HS-27A (cell line): ENCODE measurements at places on chromosomes 16 and 17.

- no peak for DNase-seq
Measured at GRCh38 chr16:314795-315299, 31.9 kb downstream of the PDIA2 start.

- DNase-seq, result no peak
Measured at GRCh38 chr17:17054636-17055035, 12.4 kb downstream of the MPRIP start.

DNA sequence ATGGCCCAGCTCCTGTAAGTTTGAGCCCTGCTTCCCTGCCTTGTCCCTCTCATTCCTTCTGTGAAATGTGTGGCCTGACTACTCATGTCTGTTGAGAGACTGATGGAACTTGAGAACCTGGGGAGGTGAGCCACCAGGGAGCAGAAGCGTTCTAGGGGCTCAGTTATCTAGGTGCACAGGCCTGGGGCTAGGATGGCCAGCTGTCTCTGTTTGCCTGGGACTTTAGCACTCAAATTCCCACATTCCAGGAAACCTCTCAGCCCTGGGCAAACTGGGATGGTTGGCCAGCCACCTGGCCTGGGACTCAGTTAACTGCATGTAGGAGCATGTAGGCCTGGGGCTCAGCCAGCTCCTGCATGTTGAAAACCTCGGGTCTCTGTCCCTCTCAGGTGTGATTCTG is 9.3 kb upstream of the EPN3 start:
- no peak for DNase-seq

- no peak for DNase-seq
Measured at GRCh38 chr17:9052921-9053320, 31.6 kb downstream of the NTN1 start.

DNA sequence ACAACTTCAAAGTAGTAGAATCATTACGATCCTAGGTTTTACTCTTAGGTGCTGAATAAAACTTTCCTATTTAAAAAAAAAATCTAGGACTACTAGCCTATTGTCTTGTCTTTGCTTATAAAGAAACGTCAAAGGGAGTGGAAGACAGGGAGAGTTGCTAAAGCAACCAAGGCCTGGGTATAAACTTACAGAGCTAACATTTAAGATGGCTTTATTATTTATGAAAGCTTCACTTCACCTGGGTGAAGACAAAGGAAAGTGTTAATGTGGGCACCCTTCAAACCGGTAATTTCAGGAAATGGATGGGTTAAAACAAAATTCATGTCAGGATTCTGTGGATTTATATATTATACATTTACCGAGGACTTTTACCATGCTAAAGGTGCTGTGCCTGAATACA is 2.5 kb downstream of the DUSP14 start:
- no peak for DNase-seq

- DNase-seq, result no peak
Measured at GRCh38 chr16:76885776-76886537, 305.0 kb upstream of the MON1B start.

- no peak for DNase-seq
Measured at GRCh38 chr17:21146362-21147015, 19.7 kb downstream of the DHRS7B start.

DNA sequence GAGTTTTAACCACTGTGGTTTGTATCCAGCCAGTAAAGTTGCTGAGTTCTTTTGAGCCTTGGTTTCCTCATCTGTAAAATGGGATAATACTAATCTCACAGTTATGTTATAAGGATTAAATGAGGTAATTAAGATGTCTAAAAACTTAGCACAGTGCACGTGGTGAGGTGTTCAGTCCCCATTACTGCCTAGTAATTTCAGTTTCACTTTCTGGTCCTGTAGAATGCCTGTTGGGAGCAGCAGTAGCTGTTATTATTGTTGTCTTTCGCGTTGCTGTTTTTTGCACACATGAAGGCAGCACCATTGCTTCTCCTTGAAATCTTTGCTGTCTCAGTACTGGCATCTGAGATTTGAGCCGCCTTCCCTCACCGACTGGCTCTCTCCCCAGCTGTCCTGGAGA is 182.4 kb downstream of the DNAH9 start:
- no peak for DNase-seq

GRCh38 chr16:67199011-67199807 is at the start of gene ELMO3:
TSS of gene ELMO3 (plus strand) at chr16:67199131. CDS start at chr16:67199327, 196 bp downstream.
- DNase-seq, result no peak

DNA sequence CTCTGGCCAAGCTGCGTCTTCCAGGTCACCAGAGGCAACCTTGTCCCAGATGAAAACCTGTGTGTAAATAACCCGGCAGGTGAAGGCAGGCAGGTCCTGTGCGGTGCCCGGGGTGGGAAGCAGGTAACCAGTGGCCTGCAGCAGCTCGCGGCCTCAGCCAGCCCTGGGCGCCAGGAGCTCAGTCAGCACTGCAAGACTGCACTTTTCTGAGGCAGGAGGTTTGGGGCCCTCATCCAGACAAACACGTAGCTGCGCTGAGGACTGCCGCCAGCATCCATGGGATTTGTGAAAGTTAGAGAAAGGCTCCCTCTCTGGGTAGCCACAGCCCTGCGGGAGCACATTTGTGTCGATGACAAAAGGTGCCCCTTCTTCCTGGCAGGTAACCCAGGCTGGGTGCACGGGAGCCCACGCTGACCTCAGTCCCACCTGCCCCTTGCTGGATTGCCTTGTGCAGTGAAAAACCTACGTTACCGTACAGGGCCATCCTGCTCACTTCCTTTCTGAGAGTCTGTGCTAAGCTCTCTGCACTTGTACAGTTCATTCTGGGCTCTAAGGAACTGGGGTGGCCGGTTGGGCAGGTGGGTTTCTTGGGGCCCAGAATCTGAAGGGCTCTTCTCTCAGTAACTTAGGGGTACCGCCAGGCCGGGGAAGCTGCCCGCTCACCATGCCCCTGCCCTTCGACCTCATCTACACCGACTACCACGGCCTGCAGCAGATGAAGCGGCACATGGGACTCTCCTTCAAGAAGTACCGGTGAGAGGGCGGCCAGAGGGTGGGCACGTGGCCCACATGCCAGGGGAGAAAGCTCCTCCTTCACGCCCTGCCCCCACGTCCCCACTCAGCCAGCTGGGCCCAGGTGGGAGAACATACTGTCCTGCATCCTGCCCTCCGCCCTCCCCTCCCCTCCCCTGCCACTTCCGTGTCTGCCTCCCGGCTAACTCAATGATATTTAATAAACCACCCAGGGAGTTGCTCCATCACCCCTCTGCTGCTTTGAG is 56.4 kb downstream of the MGAT5B start:
- no peak for DNase-seq

DNA sequence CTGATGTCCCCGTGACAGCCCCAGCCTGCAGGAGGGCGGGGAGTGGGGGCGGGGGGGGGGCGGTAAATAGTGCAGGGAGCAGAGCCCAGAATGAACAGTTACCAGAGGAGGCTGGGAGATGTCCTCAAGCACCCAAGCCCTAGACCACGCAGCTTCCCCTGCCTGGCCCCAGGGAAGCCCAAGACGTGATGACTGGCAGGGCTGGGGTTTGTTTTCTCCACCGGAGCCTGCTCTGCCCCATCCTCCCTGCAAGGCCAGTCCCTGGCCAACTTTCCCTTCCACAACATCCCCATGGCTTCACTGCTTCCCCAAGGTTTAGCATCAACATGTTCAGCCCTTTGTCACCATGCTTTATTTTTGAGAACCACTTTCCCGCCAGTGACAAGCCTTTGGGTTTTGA is 1.4 kb upstream of the BEAN1 start:
- no peak for DNase-seq

- DNase-seq, result no peak
Measured at GRCh38 chr17:77884967-77885641, 73.4 kb upstream of the TNRC6C start.

DNA sequence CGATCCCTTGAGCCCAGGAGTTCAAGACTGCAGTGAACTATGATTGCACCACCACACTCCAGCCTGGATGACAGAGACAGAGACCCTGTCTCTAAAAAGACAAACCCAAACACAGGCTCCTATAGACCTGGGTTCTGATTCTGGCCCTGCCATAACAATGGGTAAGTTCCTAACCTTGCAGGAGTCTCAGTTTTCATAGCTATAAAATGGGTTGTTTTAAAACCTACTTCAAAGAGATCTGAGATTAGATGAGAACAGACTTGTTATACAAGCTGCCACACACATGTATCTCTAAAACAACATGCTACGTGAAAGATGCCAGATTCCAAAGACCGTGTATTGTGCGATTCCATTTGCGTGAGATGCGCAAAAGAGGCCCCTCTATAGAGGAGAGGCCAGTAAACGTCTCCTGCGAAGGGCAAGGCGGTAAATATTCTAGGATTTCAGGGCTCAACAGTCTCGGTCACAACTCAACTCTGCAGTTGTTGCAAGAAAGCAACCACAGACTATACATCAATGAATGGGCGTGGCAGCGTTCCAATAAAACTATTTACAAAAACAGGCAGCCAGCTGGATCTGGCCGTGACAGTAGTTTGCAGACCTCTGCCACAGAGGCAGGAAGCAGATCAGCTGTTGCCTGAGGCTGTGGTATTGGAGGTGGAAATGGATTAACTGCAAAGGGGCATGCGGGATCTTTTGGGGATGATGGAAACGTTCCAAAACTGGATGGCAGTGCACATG is 5.9 kb downstream of the CORO7 start:
- DNase-seq, result no peak

GRCh38 chr17:38448208-38448771 is 20.0 kb downstream of the ARHGAP23 start:
- DNase-seq, result no peak

GRCh38 chr17:81082177-81083073 is 47.5 kb downstream of the BAIAP2 start:
- DNase-seq, result no peak

- no peak for DNase-seq
Measured at GRCh38 chr17:8056976-8057625, 18.2 kb downstream of the ALOX15B start.

GRCh38 chr17:10421900-10422542 is at the start of gene MYH8:
TSS of gene MYH8 (minus strand) at chr17:10421950. CDS start at chr17:10420227, 1,723 bp downstream.
- DNase-seq, result no peak

DNA sequence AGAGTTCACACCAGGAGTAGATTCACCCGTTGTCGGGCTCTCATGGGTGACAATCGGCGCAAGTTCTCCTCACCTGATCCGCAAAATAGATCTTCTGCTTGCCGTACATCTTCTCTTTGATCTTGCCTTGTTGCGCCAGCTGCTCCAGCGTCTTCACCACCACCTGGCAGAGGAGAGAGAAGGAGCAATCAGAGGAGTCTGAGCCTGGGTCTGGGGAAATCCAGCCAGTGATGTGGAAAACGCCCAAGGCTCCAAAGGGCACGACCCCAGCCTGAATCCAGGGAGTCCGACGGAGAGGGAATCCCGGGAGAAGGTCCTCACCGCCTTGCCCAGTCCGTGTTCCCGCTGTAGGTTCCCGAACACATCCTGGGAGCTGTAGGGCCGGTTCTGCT is 393 bp downstream of the PSMC3IP start:
- DNase-seq, result no peak

DNA sequence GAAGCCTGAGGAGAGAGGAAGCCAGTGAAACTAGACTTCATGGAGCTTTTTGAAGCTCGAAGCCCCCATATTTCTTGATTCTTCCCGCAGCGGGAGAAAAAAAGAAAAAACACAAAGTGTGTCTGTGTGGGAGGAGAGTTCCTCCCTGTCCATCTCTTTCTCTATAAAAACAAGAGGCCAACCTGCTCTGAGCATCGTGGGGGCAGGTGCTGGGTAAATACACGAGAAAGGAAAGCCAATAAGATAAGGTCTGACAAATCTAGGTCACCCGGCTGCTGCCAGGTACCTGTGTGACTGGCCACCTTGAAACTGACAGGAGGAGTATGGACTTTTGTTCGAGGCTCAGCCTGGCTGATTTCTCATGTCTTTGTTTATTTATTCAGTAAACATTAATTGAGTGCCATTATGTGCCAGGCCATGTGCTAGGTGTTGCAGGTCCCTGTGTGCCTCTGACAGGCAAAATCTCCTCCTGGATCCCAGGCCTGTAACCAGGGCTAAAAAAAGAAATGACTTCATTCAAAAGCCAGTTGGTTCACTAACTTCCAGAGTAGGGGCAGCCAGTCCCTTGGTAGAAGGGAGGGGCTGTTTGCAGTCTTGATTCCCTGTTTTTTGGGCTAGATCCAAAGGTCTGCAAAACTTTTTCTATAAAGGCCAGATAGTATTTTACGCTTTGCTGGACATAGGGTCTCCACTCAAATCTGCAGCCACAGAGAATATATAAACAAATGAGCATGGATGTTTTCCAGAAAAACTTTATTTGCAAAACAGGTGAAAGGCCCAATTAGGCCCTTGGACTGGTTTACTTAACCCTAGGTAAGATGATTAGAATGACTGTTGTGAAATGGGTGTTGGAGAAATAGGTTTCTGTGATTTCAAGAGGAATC is 35.6 kb downstream of the YPEL2 start:
- no peak for DNase-seq

- no peak for DNase-seq
Measured at GRCh38 chr16:51143196-51143977, 7.7 kb downstream of the SALL1 start.

DNA sequence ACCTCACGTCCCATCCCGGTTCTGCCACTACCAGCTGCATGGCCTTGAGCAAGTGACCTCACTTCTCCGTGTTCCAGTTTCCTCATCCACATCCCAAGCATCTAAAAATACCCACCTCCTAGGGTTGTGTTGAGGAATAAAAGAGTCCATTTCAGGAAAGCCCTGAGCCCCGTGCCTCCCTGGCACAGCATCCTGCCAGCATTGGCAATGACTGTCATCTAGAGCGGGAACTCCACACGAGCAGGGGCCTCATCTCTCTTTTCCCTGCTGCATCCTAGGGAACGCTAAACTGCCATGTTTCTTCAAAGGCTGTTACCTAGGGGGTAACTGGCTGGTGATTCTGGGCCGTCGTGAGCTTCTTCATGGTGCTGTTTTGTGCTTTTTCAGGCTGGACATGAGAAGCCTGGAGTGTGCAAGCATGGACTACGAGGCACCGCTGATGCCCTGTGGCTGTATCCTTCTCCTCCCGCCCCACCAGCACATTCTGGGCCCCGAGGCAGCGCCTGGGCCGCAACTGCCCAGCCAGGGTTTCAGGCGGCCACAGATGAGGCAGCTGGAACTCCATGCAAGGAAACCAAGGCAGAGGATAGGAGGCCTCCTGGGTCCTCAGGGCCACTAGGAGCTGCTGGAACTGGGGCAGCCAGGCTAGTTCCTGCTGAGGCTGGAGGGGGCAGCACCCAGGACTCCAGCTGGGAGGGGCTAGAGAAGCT is 221.4 kb downstream of the KATNIP start:
- no peak for DNase-seq

- no peak for DNase-seq
Measured at GRCh38 chr16:11016993-11017392, 72.6 kb downstream of the CLEC16A start.

GRCh38 chr17:50660042-50660886 is 25.6 kb downstream of the ABCC3 start:
- DNase-seq, result no peak

GRCh38 chr17:21462237-21462636 is 86.1 kb downstream of the KCNJ12 start:
- no peak for DNase-seq

GRCh38 chr17:63698381-63698885 is 1.5 kb downstream of the LIMD2 start:
- DNase-seq, result no peak
